Breast epithelium (tissue), 4 donors: ENCODE measurements at places on chromosomes 5 and 9.

DNA sequence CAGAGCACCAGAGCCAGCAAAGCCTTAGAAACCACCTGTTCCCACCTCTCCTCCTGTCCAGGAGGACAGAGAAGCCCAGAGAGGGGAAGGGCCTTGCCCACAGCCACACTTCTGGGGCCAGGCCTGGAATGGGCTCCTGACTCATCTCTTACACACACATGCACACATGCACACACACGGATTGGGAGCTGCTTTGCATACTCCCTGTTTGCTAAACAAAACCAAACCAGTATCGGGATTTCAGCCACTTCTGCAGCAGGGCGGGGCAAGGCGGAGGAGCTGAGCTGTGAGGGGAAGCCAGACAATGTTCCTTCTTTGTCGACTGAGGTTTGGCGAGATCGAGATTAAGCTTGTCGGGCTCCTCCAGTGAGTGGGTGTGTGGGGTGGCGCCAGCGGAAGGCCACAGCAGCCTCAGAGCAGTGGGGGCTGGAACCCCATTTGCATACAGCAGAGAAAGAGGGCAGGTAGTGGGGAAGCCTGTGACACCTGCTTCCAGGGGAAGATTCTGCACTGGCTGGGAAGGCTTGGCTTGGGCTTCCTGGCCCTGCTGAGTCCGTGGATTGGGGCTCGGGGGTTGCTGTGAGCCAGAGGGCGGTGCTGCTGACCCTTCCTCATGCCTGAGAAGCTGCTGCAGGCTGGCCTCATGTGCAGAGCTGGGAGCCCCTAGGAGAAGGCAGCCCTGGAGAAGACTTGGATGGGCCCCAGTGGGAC is 16.1 kb downstream of the GFI1B start:
- DNase-seq = peak; percentile 55

- DNase-seq = no peak
Observed at GRCh38 chr9:109640580-109641371, 139.2 kb upstream of the PALM2AKAP2 start.

- DNase-seq = no peak
Observed at GRCh38 chr5:119537704-119538103, 85.4 kb downstream of the HSD17B4 start.

GRCh38 chr9:109912082-109912582 is 132.1 kb downstream of the PALM2AKAP2 start:
- no peak for DNase-seq

- DNase-seq = no peak
Observed at GRCh38 chr9:93645149-93645889, 68.9 kb downstream of the PHF2 start.

DNA sequence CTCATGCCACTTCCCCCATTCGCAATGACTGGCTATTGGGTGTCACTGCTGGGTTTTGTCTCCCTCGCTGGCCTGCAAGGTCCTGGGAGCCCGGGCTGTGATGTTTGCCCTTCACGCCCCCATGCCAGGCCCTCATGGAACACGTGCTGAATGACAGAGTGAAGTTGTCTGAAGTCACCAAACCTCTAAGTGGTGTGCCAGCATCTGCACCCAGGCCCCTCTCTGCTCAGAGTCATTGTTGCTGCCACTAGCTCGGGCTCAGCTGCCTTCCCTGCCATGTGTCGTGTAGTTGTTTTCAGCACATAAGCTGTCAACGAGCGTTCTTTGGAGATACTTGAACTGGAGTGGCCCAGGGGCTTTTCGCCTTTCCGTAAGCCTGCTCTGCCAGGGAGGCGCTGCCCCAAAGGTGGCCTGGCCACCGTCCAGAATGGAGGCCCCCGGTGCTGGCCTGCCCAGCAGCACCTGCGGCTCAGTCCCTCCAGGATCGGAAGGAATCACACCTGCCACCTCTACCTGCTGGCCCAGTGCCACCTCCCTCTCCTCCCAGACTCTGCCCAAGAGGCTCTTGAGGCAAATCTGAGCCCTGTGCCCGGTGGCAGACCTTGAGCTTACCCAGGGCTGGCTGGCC is 250.1 kb downstream of the PBX3 start:
- DNase-seq = no peak

DNA sequence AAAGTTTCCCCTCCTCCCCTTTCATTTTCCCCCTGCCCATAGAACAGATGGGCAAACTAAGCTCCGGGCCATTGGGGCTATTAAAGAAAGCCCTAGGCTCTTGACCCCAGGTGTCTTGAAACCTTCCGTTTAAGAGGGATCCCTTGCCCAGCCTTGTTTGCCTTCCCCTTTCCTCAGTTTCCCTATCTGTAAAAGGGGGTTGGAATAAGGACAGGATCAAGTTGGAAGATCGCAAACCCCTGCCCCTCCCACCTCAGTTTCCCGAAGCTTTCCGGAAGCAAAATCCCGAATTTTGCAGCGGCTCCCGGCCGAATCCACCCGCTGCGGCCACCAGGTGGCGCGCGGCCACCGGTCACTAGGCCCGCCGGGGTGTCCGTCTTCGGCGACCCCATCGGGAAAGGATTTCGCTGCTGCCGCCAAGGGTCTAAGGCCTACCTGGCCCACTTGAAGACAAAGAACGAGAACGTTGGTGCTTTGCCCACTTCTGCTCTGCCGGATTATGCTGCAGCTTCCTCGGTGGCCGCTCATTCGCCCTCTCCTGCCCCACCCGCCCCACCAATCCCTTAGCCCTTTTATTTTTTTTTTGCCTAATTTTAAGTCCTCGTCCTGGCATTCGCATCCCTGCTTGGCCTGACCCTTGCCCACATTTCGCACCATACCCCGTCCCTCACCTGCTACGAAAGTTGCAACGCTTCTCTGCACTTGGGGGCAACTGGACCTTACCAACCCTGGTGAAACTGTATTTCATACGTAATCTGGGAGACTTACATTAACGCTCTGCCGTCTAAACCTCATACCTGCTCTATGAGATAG is 962 bp upstream of the NR6A1 start:
- DNase-seq = peak; percentile 74

DNA sequence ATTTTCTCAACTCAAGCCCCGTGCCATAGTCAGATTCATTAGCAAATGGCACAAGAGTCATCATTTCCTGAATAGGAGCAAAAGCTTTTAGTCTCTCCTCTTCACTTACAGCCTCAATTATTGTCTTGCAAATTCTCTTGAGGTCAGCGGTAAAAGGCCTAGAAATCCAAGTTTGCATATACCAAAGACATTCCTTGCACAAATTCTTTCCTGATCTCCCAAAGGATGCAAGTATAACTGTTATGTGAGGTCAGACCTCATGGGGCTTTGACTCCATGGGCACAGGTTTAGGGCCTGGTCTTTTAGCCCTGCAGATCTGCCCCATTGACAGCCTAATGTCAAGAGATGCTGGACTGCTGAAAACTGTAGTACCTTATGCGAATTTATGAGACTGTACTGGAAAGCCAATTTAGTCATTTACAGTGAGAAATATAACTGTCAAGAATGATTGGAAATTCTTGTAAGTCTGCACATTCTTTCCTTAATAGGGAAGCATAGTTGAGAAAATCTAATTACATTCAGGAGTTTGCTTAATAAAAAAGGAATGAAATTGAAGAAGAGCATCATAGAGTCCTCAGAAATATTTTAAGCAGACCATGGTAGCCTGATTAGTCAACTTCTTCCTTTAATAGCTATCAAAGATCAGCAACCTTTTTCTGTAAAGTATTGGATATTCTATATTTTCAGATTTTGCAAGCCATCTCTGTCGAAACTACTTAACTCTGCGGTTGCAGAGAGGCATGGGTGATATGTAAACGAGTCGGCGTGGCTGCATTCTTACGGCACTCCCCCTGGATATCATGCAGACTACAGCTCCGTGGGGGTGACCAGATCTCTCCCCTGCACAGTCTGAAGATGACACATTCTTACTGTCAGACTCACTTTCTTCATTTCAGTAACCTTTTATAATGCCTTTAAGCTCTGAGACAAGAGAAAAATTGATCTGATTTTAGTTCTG is 45.2 kb downstream of the GCNT4 start:
- DNase-seq = no peak

- DNase-seq = no peak
Observed at GRCh38 chr9:91546574-91546973, 122.9 kb upstream of the NFIL3 start.

DNA sequence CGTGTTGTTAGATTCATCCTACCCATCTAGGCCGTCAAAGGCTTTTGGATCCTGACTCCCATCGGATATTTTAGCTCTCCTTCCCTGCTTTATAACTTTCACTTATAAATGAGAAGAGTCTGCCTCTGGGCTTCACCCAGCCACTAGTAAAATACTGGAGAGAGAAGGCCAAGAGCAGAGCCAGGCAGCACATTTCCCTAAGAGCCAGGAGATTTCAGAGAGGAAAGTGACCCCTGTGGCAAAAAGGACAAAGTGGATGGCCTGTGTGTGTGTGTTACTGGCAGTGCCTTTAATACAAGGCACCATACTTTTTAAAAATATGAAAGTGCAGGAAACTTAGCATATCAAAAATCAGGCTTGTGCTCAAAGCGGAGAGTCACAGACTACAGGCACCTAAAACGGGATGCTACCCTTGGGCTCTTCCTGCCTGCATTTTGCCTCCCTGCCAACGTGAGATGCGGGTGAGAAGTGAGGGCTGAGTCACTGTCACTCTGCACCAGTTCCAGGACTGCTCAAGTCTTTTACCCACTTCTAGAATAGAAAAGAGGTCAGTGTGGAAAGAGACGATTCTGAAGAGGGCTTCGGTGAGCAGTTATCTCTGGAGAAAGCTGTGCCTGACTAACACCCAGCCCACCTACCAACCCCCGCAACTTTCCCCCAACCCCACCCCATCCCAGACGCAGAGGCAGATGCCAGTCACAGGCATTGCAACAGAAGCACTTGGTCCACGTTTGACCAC is 15.9 kb downstream of the NFIL3 start:
- DNase-seq = no peak

DNA sequence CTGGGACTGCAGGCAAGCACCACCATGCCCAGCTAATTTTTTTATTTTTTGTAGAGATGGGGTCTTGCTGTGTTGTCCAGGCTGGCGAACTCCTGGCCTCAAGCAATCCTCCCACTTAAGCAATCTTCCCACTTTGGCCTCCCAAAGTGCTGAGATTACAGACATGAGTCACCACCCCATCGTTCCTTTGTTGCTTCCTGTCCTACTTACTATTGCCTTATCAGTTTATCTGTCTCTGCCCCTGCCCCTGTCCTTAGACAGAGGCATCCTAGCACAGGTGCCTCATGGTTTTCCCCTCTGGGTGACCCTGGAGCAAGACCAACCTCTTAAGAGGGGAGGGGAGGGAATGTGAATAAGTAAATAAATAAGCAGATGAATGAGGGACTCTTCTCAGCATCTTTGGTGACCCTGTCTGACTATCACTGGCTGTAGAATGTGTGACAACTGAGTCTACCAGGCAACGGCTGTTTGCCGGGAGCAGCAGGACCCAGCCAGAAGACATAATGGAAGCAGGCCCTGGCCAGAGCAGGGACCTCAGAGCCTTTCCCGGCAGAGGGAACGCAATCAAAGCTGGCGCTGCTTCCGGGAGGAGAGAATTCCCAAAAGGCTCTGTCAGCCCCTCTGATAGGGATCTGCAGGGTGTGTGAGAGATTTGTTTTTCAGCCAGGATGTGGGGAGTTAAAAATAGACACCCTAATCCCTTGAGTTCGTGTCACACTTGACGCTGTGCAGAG is 43.8 kb upstream of the DAB2IP start:
- DNase-seq = no peak

DNA sequence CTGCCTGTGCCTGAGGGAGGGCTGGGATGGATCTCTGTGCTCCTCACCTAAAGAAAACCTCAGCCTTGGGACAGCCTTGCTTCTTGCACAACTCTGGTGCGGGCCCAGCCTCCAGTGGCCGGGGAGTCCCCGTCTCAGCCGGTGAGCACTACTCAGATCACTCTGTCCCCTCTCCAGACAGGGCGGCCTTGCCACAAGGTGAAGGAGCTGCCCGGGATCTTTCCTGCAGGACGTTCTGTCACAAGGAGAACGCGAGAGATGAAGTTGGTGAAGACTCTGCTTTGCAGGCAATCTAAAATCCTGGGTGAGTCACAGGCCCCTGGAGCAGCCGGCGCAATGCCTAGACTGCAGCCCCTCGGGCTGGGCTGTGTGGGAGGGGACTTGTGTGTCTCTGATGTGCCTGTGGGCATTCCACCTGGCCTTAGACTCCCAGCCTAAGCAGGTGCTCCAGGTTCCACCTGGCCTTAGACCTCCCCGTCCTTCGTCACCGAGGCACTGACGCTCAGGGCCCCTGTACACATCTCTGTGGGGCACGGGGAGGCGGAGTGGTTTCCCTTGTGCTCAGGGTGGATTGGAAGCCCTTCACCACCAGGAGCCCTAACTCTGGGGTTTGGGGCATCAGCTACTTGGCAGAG is 15.2 kb upstream of the IRX4 start:
- no peak for DNase-seq

GRCh38 chr5:87788416-87788815 is 375.7 kb upstream of the CCNH start:
- DNase-seq = no peak

DNA sequence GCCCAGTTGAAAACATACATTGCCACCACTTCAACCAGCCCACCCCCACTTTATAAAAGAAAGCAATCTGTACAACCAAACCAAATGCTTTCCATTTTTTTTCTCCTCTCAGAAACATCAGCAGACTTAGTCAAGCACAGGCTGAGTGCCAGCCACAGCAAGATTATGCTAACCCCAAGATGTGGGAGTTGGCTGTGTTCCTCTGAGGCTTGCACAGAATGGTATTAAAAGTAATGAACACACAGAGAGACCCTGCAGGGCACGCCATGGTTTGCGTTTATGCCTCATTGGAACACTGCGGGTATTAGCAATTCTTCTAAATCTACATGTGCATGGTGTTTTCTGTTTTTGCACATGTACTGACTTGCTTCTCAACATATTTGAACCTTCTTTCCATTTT is 419.9 kb upstream of the GRAMD2B start:
- DNase-seq = no peak

- DNase-seq = no peak
Observed at GRCh38 chr5:169012450-169012849, 288.5 kb downstream of the SLIT3 start.

GRCh38 chr5:166926138-166926537 is 1365.3 kb upstream of the WWC1 start:
- DNase-seq = no peak

GRCh38 chr9:38026021-38026809 is 42.8 kb downstream of the SHB start:
- DNase-seq = no peak

- no peak for DNase-seq
Observed at GRCh38 chr9:135673941-135674340, 10.8 kb downstream of the LCN9 start.

DNA sequence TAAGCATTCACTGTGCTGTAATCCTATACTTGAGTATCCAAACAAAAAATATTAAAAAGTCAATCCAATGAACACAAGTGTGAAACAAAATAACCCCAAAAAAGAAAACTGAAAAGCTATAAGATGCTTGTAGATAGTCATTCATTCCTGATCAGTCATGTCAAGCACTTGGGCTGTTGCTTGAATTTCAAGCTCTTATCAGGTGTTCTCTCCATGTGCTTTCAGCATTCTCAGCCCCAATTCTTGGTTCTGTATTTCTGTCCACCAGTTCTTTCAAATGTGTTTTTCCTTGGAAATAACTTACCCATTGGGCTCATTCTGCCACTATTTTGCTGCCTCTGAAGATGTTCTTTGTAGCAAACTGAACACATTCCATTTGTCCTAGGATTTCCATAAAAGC is 4.7 kb downstream of the ZFAND5 start:
- no peak for DNase-seq

GRCh38 chr9:84697509-84698114 is 28.1 kb downstream of the NTRK2 start:
- DNase-seq = peak; percentile 53

- no peak for DNase-seq
Observed at GRCh38 chr9:103949096-103949495, 145.0 kb upstream of the SMC2 start.

GRCh38 chr5:37272511-37272910 is 23.3 kb upstream of the CPLANE1 start:
- no peak for DNase-seq

GRCh38 chr9:112239708-112240107 is 64.6 kb upstream of the SUSD1 start:
- DNase-seq = no peak
